ENCODE measurements at places on chromosomes 4 and X.

GRCh38 chrX:39000802-39001201, 199.5 kb downstream of the MID1IP1 start:
- no peak for DNase-seq

DNA sequence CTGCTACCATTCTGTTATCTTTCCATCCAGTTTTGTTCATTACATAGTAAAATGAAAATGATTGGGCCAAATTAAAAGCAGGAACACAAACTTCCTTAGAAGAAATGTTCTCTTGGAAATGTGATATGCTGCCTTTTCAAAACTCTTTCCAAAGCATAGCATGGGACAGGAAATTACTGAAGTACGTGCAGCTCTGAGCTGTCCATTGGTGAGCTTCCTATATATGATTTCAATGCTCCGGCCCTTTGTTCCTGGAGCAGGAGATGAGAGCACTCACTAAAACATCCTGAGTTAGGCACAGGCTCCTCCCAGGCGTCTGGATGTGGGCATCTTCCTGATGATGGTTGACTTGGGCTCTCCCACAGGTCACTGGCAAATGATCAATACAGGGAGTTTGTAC, 33.0 kb upstream of the ANXA3 start:
- DNase-seq: no peak

DNA sequence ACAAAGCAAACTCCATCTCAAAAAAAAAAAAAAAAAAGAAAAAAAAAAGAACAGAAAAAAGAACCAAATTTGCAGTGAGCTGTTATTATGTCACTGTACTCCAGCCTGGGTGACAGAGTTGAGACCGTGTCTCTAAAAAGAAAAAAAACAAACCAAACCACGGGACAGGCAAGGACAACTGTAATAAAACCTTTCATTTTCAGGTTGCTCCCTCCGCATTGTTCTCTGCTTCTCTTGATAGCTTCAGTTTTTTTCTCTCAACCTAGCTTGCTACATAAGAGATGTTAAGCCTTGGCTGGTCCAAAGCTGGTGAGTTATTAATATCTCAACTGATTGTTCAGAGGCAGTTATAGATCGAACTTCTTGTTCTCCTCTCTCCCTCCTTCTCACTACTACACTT, 23.1 kb upstream of the ELF2 start:
- no peak for DNase-seq

DNA sequence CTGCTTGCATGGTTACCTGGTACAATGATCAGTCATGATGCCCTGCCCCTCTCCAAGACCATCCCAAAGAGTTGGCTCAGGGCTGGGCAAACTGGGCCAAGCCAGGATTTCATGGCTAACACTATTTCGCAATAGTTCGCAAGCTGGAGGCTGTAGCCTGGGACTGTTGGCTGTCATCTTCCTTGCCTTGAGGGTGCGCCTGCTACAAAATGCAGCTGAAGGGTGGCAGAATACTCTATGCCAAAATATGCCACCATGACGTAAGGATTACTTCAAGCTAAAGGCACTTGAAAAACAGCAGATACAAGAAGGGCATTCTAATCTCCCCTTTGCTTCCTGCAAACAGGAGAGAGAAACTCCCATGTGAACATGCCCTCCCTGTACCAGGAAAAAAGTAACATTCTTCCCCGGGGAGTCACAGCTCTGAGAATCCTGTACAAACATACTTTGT, 21.0 kb downstream of the SAT1 start:
- DNase-seq: no peak

- no peak for DNase-seq
Observed at GRCh38 chr4:39406763-39407583, at the start of gene KLB. Gene KLB, plus strand, starts transcription at chr4:39406930. Its CDS starts 20 bp downstream, at chr4:39406950.

DNA sequence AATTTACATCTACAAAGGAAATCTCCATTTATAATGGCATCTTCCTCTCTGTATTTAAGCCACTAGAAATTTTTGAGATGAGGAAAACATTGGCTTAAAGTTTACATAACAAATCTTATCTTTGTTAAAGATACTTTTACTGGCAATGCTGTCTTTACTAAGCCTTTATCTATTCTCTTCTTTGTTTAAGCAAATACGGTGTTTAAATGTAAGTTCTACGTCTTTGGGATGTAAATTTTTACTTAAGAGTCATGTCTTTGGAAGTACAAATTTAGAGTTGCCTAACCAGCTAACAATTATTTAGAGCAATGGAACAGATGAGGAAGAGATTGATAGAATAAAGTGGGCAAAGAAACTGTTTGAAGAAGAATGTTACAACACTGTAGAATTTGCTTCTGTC, 1024.0 kb upstream of the PCDH10 start:
- no peak for DNase-seq

- DNase-seq: no peak
Observed at GRCh38 chr4:176635372-176636261, 157.1 kb downstream of the VEGFC start.

DNA sequence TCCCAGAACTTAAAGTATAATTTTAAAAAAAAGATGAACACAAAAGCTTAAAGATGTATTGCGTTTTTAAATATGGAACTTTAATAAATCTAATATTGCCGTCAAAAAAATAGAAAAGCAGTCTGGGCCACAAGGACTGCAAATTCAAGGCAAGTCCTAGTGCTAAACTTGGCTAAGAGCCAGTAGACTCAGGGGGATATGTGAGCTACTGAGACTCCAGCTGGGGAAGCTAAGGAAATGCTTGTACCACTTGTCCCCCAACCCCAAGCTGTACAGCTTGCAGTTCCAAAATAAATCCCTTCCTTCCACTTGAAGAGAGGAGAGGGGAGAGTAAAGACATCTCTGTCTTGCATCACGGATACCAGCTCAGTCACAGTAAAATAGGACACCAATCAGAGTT, 290.8 kb upstream of the FGF13 start:
- DNase-seq: no peak

- DNase-seq: no peak
Observed at GRCh38 chr4:153257151-153257620, 52.9 kb downstream of the TRIM2 start.
